Naive thymus-derived CD4-positive, alpha-beta T cell (primary cell): ENCODE measurements at places on chromosomes 11 and 22. TPM values are rescaled to one million over a fixed set of nuclear protein-coding genes. Genes with fewer than 3 reads are reported as not detected.

- H3K27me3 ChIP-seq, result no peaks in the 10 kb centered on the region
- no peak overlapping the region for H3K4me3 ChIP-seq
Observed at GRCh38 chr11:76269247-76269646, 62.9 kb upstream of the WNT11 start.

- H3K27ac ChIP-seq, result no peak overlapping the region
- peaks cover 8% of the 10 kb centered on the region for H3K4me1 ChIP-seq
- DNase-seq, result no peak
- H3K36me3 ChIP-seq, result no peaks in the 10 kb centered on the region
Observed at GRCh38 chr11:390175-390574, 3.8 kb upstream of the PKP3 start.

GRCh38 chr11:70429724-70430521 lies 31.6 kb downstream of the CTTN start:
- no peak overlapping the region for H3K4me3 ChIP-seq
- H3K27me3 ChIP-seq, result no peaks in the 10 kb centered on the region
- H3K4me1 ChIP-seq, result peaks cover 2% of the 10 kb centered on the region
- no peaks in the 10 kb centered on the region for H3K36me3 ChIP-seq
- DNase-seq, result no peak

DNA sequence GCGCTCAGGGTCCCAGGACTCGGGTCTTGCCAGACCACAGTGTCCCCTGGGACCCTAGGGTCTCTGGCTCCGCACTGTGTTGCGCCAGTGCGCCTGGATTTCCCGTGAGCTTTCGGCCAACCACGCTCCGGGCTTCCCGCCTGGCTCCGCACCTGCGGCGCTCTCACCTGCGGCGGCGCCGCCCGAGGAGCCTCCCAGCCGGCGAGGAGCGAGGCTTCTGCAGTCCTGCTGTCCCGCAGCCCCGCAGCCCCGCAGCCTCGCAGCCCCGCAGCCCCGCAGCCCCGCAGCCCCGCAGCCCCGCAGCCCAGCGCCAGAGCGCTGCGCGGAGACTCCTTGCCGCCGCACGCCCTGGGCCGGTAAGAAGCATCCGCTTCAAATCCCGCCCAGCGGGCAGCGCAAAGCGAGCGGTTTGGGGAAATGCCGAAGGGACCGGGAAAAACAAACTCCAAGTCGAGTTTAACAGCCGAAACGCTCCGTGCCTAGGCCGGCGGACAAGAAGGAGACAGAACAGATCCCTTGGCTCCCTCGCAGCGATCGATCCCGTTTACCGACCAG lies 939 bp downstream of the ALX4 start:
- peaks cover 5% of the 10 kb centered on the region for H3K4me1 ChIP-seq
- H3K27me3 ChIP-seq, result peaks cover 6% of the 10 kb centered on the region
- no peak for DNase-seq

Gene OR5P2
- polyA plus RNA-seq, result not detected

GRCh38 chr11:30594646-30595411 lies 8.7 kb upstream of the MPPED2 start:
- H3K36me3 ChIP-seq, result no peaks in the 10 kb centered on the region
- H3K27me3 ChIP-seq, result no peaks in the 10 kb centered on the region
- H3K27ac ChIP-seq, result no peak overlapping the region
- H3K4me3 ChIP-seq, result no peak overlapping the region
- no peak for DNase-seq

Gene PNPLA3
- not detected for polyA plus RNA-seq

Gene TNNI2
- not detected for polyA plus RNA-seq

Gene H19
- not detected for polyA plus RNA-seq

DNA sequence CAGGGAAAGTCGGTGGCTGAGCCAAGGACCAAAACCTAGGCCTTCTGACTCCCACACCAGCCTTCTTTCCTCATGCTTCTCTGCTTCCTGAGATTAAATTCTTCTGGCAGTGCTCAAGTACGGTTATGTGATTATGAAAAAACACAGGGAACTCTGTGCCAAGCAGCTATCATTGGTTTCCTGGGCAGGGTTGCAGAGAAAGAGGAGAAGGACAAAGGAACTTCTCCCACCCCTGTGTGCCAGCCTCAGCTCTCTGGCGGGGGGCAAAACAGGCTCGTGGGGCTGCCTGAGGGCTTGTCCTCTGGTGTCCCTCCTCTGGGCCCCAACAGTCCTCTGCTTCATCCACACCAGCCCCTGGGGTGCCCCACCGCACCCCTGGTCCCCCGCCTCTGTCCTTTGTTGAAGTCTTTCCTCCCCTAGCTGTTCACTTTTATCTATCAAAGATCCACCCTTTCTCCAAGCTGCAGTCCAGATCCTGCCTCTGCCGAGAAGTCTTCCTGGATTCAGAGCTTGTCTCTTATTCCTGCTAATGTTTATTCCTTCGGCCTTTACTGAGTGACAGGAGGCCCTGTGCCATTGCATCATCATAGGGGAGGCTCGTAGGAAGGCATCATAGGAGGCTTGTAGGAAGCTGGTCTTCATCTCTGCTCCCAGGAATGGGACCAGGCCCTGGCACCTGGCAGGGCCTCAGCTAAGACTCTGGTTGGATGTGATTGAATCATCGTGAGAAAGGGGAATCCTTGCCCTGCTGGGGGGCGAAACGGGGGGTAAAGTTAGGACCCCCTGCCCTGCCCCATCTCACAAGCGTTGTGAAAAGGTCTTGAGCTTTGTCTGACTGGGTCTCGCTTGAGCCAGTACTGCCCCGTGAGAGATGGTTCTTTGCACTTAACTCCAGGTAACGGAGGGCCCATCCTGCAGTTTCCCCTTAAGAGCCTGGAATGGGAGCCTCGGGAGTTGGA lies 11.5 kb upstream of the FTH1 start:
- DNase-seq, result no peak
- H3K27me3 ChIP-seq, result no peaks in the 10 kb centered on the region
- H3K4me1 ChIP-seq, result no peaks in the 10 kb centered on the region
- H3K36me3 ChIP-seq, result no peaks in the 10 kb centered on the region
- H3K27ac ChIP-seq, result no peak overlapping the region

DNA sequence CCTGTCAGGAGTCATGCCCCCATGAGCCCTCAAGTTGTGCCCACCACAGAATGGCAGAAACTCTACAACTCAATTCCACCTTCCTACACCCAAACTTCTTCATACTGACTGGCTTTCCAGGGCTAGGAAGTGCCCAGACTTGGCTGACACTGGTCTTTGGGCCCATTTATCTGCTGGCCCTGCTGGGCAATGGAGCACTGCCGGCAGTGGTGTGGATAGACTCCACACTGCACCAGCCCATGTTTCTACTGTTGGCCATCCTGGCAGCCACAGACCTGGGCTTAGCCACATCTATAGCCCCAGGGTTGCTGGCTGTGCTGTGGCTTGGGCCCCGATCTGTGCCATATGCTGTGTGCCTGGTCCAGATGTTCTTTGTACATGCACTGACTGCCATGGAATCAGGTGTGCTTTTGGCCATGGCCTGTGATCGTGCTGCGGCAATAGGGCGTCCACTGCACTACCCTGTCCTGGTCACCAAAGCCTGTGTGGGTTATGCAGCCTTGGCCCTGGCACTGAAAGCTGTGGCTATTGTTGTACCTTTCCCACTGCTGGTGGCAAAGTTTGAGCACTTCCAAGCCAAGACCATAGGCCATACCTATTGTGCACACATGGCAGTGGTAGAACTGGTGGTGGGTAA lies at the start of gene OR52W1:
TSS of gene OR52W1 (plus strand) at position 51 of the 637 bp plus-strand sequence. CDS start at position 51, 0 bp downstream.
- no peak within 1 kb of the TSS for H3K27ac ChIP-seq
- H3K4me1 ChIP-seq, result peaks cover 28% of the 10 kb centered on the region
- H3K36me3 ChIP-seq, result no peaks in the 10 kb centered on the region
- no peak within 1 kb of the TSS for H3K4me3 ChIP-seq
- no peaks in the 10 kb centered on the region for H3K27me3 ChIP-seq
- DNase-seq, result no peak

DNA sequence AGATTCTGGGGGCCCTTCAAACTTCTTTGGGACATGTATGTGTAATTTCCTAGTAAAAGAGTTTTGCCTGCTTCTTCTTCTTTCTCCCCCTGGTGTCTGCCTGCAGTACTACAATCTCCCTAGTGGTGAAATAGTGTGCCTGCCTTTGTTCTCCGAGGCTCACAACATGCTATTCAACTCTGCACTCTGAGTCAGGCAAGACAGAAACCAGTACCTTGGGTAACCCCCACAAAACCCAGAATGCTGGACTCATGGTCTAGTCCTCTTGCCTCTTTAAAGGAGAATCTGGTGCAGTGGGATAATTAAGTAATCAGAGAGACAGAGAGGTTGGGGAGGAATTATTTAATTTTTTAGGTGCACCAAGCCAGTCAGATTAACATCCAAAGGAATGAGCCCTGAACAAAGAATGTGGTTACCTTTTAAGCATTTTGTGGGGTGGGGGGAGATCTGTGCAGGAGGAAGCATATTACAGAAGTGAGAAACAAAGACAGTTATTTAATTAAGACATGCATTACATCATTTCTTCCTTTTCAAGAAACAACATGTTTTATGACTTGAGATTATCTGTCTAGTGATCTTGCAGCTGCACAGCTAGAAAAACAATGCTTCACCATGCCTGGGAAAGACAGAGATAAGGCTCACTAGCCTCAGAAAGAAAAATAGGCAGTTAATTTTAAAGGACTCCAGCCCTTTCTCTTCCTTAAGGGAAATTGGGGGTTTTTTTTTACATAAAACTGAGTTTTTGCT lies 11.0 kb upstream of the MS4A6A start:
- no peaks in the 10 kb centered on the region for H3K27me3 ChIP-seq
- H3K4me1 ChIP-seq, result no peaks in the 10 kb centered on the region
- H3K27ac ChIP-seq, result no peak overlapping the region
- peak; percentile 40 for DNase-seq
- H3K4me3 ChIP-seq, result no peak overlapping the region
- no peaks in the 10 kb centered on the region for H3K36me3 ChIP-seq

Gene OPCML
- not detected for polyA plus RNA-seq

DNA sequence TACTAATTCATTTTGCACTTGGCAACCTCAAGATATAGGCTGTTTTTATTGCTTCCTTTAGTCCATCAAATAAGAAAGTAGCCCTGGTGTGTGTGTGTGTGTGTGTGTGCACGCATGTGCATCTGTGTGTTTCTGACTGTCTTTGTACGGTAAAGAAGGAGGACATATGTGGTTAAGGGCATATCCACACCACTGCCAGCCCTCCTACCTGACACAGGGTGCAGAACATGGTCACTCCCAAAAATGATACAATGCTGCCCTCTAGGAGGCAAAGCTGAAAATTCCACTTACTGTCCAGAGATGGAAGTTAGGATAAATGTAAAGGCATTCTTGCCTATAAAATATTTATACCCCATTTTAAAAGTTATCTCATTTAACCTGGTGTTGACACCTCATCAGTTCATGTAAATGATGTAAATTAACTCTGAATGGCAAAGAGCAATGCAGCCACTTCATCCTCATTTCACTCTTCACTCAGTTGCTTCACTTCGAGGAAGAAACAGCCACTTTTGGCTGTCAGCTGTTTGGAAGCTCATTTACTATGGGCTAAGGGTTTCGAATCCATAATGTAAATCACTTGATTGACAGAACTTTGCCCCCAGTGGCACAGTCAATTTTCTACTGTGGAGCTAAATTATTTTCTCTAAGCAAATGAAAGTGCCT lies 83.1 kb upstream of the MTNR1B start:
- H3K4me1 ChIP-seq, result no peaks in the 10 kb centered on the region
- H3K4me3 ChIP-seq, result no peak overlapping the region
- no peak for DNase-seq
- H3K27me3 ChIP-seq, result no peaks in the 10 kb centered on the region

DNA sequence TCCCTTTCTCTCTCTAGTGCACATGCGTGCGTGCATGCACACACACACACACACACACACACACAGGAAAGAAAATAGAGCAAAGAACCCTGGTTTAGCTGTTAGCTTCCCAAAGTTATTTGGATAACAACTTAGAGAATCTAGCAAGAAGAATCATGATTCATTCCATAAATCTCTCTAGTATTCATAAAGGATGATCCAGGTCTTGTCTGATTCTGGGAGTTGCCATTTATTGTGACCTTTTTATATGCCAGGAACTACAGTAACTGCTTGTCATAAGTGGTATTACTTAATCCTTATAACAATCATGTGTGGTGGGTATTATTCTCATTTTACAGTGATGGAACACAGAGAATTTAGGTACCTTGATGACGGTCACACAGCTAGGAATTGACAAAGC lies 141.5 kb upstream of the MTMR2 start:
- H3K4me3 ChIP-seq, result no peak overlapping the region
- no peaks in the 10 kb centered on the region for H3K27me3 ChIP-seq
- H3K4me1 ChIP-seq, result no peaks in the 10 kb centered on the region
- no peak for DNase-seq

- H3K27ac ChIP-seq, result no peak overlapping the region
- no peaks in the 10 kb centered on the region for H3K4me1 ChIP-seq
- no peaks in the 10 kb centered on the region for H3K36me3 ChIP-seq
- H3K27me3 ChIP-seq, result no peaks in the 10 kb centered on the region
Observed at GRCh38 chr11:123702139-123702538, 39.3 kb downstream of the ZNF202 start.

- no peak overlapping the region for H3K4me3 ChIP-seq
- no peaks in the 10 kb centered on the region for H3K27me3 ChIP-seq
- H3K27ac ChIP-seq, result no peak overlapping the region
- no peaks in the 10 kb centered on the region for H3K36me3 ChIP-seq
Observed at GRCh38 chr11:11309906-11310305, 43.1 kb downstream of the CSNK2A3 start.

GRCh38 chr11:21615955-21616371 lies 576.9 kb upstream of the ANO5 start:
- no peak overlapping the region for H3K27ac ChIP-seq
- no peaks in the 10 kb centered on the region for H3K4me1 ChIP-seq
- H3K36me3 ChIP-seq, result no peaks in the 10 kb centered on the region
- no peak overlapping the region for H3K4me3 ChIP-seq
- DNase-seq, result no peak
- H3K27me3 ChIP-seq, result no peaks in the 10 kb centered on the region

GRCh38 chr11:38345286-38345685 lies 1747.2 kb upstream of the RAG2 start:
- no peaks in the 10 kb centered on the region for H3K36me3 ChIP-seq
- DNase-seq, result no peak
- H3K4me1 ChIP-seq, result no peaks in the 10 kb centered on the region
- no peaks in the 10 kb centered on the region for H3K27me3 ChIP-seq
- no peak overlapping the region for H3K27ac ChIP-seq

- no peaks in the 10 kb centered on the region for H3K36me3 ChIP-seq
- no peak overlapping the region for H3K27ac ChIP-seq
- no peaks in the 10 kb centered on the region for H3K27me3 ChIP-seq
- H3K4me1 ChIP-seq, result no peaks in the 10 kb centered on the region
Observed at GRCh38 chr11:37710031-37710430, 1112.0 kb upstream of the RAG2 start.

DNA sequence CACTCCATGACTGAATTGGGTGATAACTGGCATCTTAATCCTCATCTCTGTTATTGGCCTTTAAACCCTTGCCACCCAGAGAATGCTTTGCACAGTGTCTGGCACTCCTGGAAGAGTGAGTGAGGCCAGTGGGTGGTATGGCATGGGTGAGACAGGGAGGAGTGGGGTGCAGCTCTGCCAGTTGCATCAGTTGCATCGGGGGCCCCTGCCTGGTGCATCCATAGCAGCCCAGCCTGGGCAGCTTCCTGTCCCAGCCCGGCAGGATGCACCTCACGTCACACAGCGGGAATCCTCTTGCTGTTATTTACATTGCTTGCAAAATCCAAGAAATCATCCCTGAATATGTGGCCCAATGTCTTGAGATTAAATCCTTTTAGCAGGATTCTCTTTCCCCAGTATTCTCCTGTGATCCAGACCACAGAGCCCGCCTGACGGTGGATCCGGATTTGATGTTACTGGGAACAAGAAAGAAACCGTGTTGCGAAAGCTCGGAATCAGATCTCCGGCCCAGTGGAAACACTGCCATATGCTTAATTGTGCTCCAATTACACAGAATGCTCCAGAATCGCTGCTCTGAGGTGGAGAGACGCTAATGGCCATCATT lies 37.6 kb upstream of the MN1 start:
- no peak for DNase-seq
- H3K4me3 ChIP-seq, result no peak overlapping the region
- H3K27ac ChIP-seq, result no peak overlapping the region
- no peaks in the 10 kb centered on the region for H3K4me1 ChIP-seq

GRCh38 chr11:134654161-134654915 lies 242.3 kb upstream of the B3GAT1 start:
- H3K36me3 ChIP-seq, result no peaks in the 10 kb centered on the region
- no peaks in the 10 kb centered on the region for H3K27me3 ChIP-seq
- H3K4me3 ChIP-seq, result no peak overlapping the region
- H3K27ac ChIP-seq, result no peak overlapping the region
